ENCODE measurements at places on chromosomes 2 and 18.

DNA sequence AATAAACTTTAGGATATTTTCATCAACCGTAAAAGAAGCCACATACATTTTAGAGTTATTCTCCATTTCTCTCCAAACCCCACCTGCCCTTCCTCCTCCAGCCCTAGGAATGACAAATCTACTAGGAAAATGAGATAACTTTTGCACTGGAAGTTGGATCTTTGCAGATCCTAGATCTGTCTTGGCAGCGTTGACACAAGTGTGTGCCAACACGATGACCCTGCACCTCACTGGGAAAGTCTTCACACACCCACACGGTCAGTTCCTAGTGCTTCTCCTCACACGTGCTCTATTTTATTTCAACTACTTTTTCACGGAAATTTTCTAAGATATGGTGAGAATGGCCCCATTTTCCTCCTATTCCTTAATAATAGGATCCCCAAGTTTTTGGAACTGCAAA, 14.1 kb upstream of the HPCAL1 start:
- no peak for DNase-seq

- DNase-seq: no peak
These were observed 1.7 kb upstream of the PPP4R1 start for GRCh38 chr18:9616049-9616448.

- no peak for DNase-seq
These were observed 268.8 kb downstream of the ARHGAP15 start for GRCh38 chr2:143397884-143398614.

DNA sequence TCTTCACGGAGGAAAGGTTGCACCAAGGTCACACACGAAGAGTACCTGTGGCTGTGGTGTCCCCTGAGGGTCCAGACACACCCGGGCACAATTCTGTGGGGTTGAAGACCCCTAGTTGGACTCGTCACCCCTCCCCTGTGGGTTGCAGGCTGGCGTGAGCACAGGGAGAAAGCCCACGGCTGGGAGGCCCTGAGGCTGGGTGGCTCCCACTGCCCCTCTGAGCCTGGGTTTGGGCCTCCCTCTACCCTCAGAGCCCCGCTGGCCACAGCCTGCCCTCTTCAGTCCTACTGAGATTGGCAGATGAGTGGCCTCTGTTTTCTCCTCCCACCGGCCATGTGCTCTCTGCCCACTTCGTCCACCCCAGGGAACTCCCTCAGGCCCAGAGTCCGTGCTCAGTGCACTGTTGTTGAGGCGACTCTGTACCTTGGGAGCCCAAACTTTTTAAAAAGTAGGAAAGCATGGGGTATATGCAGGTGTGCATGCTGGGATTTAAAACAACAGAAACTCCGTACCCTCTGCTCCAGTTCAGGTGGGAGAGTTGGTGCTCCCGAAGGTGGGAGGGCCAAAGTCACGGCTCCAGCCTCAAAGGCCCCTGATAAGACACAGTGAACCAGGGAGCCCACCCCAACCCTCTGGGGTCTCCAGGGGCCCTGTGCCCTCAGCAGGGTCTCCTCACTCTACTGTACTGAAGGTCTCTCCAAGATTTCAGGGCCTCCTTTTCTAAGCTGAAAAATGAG, 19.1 kb downstream of the RAMP1 start:
- no peak for DNase-seq

GRCh38 chr18:54250846-54251261, 18.5 kb upstream of the POLI start:
- DNase-seq: no peak

GRCh38 chr18:76528477-76529432, 33.7 kb upstream of the ZNF516 start:
- DNase-seq: no peak

DNA sequence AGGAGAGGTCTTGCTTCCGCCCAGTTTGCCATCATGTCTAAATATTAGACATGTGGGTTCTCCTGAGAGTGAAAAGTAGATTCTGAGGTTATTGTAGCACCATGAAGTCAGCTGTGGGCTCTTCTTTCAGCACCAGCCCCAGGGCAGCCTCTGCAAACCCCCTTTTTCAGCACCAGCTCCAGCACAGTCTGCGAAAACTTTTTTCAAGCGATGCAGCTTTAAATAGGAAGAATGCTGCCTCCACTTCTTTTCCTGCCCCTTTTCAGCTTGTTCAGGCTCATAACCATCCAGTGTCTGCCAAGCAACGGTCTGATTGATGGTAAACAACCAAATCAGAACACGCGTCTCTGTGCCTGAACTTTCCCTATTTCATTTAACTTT, at the start of gene COL5A2:
Gene COL5A2, minus strand, starts transcription at position 192 of the 381 bp plus-strand sequence. Its CDS starts 157 bp downstream, at position 35.
- no peak for DNase-seq

DNA sequence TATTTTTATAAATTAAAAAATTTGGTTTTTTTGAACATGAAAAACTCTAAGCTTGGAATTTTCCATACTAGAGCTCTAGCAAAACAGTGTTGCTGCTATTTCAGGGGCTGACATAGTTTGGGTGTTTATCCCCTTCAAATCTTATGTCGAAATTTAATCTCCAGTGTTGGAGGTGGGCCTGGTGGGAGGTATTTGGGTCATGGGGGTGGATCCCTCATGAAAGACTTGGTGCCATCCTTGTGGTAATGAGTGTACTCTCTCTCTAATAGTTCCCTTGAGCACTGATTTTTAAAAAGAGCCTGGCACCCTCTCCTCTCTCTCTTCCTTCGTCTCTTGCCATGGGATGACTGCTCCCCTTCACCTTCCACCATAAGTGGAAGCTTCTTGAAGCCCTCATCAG, 244.6 kb upstream of the UBE2E3 start:
- no peak for DNase-seq

GRCh38 chr2:118103951-118104940, 16.0 kb downstream of the INSIG2 start:
- no peak for DNase-seq

DNA sequence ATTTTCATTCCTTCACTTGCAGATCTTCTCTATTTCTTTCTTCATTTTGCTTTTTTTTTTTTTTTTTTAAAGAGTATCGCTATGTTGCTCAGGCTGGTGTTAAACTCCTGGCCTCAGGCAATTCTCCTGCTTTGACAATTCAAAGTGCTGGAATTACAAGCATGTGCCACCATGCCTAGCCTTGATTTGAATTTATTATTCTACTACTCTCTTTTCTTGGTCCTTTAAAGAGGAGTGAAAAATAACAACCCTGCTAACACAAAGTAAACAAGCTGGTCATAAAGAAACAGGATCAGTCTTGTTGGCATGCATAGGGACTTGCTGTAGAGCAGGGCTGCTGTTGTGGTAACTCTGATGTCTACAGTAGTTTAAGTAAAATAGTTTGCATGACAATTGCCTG, 1615.3 kb upstream of the ZEB2 start:
- DNase-seq: no peak

- DNase-seq: no peak
These were observed 17.4 kb upstream of the SAG start for GRCh38 chr2:233290051-233290845.
